ENCODE measurements at places on chromosomes 12 and 14.

DNA sequence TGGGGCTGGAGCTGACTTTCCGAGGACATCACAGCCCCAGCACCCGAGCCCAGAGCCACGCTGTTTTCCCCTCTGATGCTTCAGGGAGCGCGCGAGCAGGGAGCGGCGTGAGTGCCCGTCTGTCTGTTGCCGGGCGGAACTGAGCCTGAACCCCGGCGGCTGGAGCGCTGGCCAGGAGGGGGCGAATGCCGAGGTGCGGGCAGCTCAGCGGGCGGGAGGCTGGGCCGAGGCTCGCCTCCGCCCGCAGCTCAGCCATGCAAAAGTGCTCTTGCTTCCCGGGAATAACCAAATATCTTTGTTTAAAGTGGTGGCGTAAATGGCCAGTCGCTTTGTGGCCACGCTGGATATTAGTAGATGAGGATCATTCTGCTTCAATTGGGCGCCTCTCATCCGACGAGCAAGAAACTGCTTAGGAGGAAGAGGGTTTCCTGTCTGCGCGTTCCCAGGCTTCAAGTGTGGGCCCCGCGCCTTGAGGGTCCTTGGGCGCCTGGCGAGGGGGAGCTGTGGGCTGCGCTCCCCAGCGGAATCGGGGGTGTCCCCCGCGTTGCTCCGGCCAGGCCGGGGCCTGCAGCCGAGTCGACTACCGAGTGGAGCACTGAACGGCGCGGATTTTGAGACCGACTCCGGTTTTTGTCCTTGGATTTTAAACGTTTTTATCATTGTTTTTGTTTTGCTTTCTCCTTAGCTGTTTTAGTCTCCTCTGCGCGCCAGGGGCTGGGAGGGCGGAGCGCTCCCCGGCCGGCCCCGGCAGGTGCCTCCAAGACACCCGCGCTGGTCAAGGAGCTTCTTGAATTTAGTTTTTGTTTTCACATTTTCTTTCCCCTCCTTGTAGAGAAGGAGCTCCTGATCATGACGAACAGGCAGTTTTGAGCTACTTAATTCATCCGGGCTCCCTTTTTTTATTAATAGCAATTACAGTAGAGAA lies 831 bp upstream of the NKX2-1 start:
- peak; percentile 23 for DNase-seq

- DNase-seq = no peak
Observed at GRCh38 chr14:20376071-20376588, 32.7 kb downstream of the PARP2 start.

DNA sequence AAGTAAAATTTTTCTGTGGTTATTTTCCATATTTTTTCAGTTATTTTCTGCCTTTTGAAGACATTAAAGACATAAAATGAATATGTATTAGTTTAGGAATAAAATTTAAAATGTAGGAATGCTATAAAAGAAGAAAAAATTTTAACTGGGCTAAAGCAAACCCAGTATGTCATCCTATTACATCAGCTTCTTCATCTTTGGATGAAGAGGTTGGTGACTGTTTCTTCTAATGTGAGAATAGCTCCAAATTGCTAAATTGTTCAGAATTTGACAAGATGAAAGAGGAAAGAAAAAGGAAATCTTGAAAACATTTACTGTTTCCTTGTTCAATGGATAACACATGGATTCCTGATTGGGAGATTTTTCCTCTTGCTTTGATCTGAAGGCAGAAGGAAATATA lies 52.7 kb upstream of the PZP start:
- no peak for DNase-seq

DNA sequence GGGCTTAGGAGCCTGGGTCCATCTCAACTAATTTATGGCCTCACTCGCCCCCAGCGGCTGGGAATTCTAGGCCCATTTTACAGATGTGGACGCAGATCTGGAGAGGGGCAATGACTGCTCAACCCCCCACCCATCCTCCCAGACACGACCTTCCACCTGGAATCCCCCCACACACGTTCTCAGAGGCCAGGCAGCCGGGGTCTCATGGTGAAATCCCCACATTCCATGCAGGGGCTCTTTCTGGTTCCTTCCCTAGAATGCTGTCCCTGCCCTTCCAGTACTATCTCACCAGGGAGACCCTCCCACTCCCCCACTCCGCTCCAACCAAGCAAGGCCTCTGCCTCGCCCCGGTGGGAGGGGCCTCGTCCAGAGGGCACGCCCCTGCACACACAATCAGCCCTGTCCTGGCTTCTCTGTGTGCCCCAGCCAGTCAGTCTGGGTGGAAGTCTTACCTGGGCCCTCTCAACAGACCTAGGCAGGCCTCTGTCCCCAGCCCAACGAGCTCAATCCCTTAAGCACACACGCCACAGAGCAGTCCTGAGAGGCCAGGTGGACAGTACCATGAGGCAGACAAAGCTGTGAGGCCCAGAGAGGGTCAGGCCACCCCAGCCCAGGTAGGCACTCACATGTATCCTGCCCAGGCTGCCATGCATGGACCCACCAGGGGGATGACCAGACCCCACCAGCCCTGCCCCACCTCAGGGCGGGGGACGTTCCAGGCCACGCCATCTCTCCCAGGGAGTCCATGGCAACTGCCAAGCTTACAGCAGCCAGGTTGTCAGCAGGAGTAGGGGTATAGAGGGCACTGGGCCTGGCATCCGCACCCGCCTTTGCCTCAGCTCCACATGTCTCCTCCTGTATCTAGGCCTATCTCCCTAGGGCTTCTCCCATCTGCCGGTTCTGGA lies 1.3 kb upstream of the ANKRD9 start:
- no peak for DNase-seq

DNA sequence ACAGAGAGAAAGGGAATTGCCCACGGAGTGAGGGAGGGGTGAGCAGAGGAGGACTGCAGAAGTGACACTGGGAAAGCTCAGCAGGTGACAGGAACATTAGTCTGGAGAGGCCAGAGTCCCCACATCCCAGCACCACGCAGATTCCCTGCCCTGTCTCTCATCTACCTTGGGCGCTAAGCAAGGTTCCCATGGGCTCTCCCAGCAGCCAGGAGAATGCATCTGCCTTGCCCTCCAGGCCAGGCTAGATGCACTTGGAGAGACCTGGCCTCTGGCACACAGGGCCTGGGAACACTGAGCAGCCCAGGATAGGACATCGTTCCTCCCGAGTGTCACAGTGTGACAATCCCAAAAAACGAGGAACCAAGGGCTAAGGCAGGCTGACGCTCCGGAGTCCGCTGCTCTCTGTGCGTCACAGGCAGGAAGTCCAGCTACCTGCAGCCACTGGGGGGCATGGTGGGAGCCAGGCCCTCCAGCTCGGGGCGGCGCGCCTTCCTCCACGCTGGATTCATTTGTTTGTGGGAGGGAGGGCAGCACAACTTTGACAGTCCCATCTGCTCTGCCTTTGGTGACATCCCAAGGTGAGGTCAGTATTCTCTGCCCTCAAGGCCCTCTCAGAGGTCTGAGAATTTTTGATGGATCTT lies 5.4 kb upstream of the NGB start:
- no peak for DNase-seq

- peak; percentile 14 for DNase-seq
Observed at GRCh38 chr14:70086685-70087379, 101.9 kb downstream of the SLC8A3 start.

GRCh38 chr14:94337274-94337673 lies 14.1 kb upstream of the SERPINA6 start:
- DNase-seq = no peak

- DNase-seq = no peak
Observed at GRCh38 chr14:97177016-97177415, 379.8 kb downstream of the VRK1 start.

- DNase-seq = peak; percentile 35
Observed at GRCh38 chr14:55578511-55578910, 1.5 kb upstream of the KTN1 start.

- no peak for DNase-seq
Observed at GRCh38 chr14:95915330-95915729, 38.7 kb downstream of the TUNAR start.

DNA sequence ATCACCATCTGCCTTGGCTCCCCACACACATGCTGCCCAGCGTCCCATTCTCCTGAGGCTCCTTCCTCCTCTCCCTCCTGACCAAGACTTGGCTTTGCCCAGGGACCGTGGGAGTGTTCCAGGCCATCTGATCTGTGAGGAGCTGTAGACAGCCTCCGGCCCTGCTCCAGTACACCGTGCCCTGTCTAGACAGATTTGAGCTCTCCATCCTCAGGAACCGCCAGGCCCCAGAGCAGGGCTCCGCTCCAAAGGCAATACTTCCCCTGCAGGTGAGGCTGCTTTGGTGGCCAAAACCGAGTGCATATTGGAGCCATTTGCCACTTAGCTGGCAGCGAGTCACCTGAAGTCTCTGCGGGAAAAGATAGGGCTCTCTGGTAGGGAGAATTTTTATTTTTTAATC lies 147.4 kb downstream of the ANO2 start:
- DNase-seq = no peak

DNA sequence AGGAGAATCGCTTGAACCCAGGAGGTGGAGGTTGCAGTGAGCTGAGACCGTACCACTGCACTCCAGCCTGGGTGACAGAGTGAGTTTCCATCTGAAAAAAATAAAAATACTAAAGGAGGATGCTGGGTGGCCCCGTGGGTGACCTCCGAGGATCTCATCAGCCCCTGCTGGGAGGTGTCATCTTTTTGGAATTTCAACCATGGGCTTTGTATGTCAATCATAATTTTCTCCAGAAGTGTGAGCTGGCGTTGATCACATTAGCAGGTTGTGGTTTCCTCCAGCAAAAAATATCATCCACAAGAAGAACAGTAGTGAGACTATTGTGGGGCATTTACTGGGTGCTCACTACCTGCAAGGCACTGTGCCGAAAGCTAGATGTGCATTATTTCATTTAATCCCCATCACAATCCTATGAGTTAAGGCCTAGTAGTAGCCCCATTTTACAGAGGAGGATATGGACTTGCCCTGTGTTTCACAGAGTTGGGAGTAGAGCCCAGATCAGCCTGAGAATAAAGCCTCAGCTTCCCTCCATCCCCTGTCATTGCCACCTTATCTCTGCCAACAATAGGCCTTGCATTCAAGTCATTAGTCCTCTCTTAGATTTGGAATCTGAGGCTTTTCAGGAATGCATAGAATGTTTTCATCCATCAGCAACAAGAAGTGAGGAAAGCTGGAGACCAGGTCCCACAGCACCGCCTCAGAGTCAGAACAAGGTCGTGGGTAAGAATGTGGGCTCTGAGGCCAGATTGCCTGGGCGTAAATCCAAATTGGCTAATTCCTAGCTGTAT lies 39.8 kb downstream of the SVOP start:
- no peak for DNase-seq

- DNase-seq = no peak
Observed at GRCh38 chr12:2489275-2489674, 305.5 kb upstream of the FKBP4 start.

GRCh38 chr14:70472253-70473159 lies 20.5 kb downstream of the ADAM21 start:
- DNase-seq = no peak

DNA sequence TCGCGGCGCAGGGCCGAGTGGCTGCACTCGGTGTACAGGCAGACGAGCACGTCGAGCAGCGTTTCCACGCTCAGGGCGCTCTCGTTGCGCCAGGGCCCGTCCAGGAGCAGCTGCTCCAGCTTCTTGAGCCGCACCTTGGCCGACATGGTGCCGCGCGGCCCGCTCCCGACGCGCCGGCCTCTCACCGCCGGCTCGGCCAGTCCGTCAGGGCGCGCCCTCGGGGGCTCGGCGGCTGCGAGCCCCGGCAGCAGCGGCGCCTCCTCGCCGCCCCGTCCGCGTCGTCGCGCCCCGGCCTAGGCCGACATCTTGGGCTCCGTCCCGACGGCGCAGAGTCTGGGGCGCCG lies 349 bp downstream of the CDC42BPB start:
- no peak for DNase-seq

DNA sequence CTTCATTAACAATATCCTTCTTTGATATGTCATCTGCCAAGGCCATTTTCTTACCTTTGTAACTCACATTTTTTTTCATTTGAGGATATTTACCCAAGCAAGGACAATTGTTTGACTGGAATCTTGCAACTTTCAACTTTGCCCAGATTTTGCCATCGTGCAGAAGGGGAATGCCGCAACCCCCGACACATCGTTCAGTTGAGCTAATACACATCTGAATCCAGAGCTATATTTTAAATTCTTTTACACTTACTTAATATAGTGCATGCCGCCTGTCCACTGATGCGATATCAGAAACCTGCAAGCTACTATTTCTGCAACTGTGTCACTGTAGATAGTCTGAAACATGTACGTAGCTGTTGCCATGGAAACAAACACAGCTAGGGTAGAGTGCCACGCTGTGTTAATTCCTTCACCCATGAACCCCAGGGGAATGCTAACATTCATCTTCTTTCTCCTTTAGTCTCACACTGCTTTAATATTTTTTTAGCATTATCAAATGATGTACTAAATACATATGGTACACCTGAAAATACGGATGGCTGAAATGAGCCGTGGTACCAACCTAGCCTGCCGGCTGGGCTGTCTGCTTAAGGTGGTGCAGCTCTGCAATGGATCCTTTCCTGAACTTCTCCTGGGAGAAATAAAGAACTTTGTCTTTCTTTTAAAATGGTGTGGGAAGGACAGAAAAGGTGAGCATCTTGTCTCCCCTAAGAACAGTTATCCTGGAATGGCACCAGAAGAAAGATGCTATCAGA lies 77.0 kb upstream of the FOXN3 start:
- DNase-seq = no peak

GRCh38 chr12:79547735-79548609 lies 142.8 kb downstream of the PAWR start:
- DNase-seq = peak; percentile 69

- DNase-seq = no peak
Observed at GRCh38 chr12:6375269-6376078, at the start of gene SCNN1A. SCNN1A (minus strand) TSS chr12:6375563; CDS start chr12:6374783, 780 bp downstream.

GRCh38 chr12:114670291-114670980 lies 13.5 kb downstream of the TBX3 start:
- no peak for DNase-seq

GRCh38 chr12:123336530-123336929 lies 28.1 kb downstream of the SBNO1 start:
- no peak for DNase-seq

DNA sequence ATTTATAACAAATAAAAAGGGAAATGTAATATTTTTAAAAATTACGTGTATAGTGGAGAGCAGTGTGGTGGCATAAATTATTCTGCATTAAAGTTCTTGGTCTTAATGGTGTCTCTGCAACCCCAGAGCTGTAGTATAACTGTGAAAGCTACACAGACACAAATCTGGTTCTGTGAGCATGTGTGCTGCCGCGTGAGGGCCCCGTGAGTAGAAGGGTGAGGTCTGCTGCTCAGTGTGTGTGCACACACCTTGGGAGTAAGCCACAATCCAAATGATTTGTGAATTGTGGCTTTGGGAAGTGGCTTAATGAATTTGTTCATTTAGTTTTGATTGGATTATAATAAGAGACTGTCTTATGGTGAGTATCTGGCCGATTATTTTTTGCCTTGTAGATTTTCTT lies 16.8 kb downstream of the PELI2 start:
- DNase-seq = no peak

- DNase-seq = no peak
Observed at GRCh38 chr12:94563286-94563685, 87.1 kb downstream of the TMCC3 start.

- DNase-seq = no peak
Observed at GRCh38 chr12:24679126-24679525, 269.8 kb downstream of the BCAT1 start.

- DNase-seq = no peak
Observed at GRCh38 chr12:15538881-15539280, 216.6 kb downstream of the PTPRO start.

GRCh38 chr12:39062266-39062996 lies 157.0 kb upstream of the CPNE8 start:
- DNase-seq = no peak
